Left ventricle myocardium superior (tissue), 1 donor: ENCODE measurements at places on chromosomes 2 and 18. TPM values are rescaled to one million over a fixed set of nuclear protein-coding genes. Genes with fewer than 3 reads are reported as not detected.

GRCh38 chr2:144501118-144501517, 18.8 kb downstream of the ZEB2 start:
- no peak for DNase-seq

- no peak for DNase-seq
Measured at GRCh38 chr2:70094171-70094977, 7.1 kb downstream of the PCBP1 start.

- no peak for DNase-seq
Measured at GRCh38 chr18:61544178-61544577, 210.9 kb downstream of the CDH20 start.

- peak; percentile 63 for DNase-seq
Measured at GRCh38 chr18:32469691-32470459, 807 bp downstream of the GAREM1 start.

DNA sequence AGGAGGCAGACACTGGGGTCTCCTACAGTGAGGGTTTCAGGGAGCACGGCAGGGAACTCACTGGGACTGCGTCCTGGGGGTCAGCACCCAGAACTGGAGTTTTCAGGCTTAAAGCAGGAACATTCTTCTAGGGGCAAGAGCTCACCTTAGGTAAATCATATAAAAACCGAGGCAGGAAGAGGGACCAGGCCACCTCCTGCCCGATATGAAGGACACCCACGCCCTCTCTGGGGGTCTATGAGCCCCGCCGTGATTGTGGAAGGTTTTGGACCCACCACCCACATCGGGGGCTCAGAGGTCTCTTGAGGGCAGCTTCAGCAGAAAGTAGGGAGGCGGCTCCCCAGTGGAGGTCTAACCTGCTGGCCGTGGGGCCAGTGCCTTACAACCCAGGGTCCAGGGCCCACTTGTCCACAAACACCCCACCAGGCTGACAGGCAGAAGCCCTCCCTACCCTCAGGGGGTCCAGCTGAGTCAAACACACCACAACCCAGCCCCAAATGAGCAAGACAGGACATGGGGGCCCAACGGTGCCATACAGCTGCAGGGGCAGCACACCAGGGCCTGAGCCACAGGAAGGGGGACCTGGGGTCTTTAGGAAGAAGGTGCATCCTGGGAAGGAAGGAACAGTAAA, 25.3 kb downstream of the CROCC2 start:
- no peak for DNase-seq

DNA sequence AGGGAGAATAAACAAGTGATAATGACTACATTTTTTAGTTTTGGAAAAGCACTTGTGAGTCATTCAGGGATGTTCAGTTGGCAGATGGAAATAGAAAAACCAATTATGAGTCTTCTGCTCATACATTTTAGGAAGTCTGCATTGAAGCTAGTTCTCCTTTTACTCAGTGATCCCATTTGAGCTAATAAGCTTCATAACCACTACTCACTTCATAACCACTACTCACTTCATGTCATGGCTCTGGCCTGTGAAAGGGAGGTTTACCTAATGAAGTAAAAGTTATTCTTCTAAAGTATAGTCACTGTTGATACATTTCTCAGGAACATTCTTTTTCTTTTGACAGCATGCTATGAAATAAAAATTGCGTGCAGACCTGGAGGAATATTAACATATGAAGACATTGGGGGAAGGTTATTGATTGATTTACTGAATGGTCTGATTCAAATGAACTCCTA, 948.7 kb downstream of the TSN start:
- DNase-seq = no peak

DNA sequence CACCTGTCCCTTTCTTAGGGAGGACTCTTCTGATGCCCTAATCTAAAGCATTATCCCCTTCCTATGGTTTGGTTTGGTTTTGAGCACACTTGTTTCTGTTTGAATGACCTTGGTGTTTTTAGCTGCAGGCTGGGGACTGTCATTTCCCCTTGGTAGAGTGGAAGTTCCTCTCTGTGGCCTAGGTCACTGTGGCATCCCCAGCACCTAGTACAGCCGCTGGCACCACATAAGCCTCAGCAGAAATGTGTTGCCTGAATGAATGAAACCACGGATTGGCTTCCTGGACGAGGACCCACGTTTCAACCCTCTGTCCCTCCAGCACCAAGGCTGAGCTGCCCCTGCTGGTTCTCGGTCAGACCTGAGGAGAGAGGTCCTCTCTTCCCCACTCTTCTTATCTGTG, 159.9 kb downstream of the CTIF start:
- no peak for DNase-seq

- no peak for DNase-seq
Measured at GRCh38 chr2:202072737-202073401, at the start of gene KIAA2012. KIAA2012 (plus strand) TSS chr2:202073255; CDS start chr2:202073628, 373 bp downstream.

DNA sequence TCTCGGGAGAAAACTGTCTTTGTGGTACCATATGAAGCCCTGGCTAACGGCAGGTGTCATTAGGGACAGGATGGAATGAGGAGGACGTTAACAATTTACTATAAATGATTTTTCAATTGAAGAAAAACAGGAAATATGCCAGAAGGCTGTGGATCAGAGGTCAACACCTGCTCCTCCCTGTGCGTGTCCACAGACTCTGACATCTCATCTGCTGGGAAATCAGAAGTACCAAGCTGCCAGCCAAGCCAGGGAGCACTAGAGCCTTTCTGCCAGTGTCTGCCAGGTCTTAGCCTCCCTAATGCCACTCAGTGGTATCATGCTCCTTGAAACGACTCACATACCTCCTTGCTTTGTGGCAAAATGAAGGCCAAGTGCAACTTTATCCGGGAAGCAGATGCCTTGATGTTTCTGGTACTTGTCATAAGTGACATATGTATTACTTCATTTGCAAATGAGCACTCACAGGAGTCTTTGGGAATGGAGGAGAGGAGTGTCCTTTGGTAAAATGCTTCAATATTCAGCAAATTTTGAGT, 541.1 kb downstream of the SATB2 start:
- DNase-seq = no peak

DNA sequence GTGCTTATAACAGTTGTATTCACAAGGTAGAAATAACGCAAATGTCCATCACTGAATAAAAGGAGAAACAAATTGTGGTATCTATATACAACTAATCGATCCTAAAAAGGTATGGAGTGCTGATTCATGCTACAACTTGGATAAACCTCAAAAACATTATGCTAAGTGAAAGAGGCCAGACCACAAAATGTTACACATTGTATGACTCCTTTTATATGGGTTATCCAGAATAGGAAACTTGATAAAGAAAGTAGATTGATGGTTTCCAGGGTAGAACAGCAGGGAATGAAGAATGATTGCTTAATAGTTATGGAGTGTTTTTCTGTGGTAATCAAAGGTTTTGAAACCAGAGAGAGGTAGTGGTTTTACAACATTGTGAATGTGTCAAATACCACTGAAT, 432.2 kb upstream of the TRIB2 start:
- no peak for DNase-seq

DNA sequence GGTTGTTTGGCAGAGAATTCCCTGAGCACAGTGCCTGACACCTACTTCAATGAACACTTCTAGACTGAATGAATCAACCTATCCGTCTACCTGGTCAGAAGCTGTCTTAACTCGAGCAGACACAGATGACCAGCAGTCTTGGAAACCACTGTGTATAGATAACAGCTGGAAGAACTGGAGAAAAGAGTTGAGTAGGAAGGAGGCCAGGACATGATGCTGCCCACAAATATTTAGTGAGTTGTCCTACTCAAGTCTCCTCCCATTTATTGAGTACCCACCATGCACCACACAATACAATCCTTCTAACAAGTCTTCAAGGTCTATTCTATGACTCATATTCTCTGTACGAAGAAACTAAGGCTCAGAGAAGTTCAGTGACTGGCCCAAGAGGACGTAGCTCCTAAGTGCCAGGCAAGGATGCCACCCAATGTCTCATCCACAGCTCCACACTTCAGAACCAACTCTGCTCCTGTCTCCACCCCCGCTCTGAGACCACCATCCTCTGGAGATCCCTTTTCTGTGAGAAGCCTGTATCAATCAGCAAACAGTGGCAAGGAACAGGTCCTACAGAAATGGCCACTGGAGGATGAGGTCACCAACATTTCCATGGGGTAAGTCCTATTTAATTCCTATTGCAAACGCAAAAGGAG, 62.2 kb downstream of the GALNT14 start:
- DNase-seq = no peak

- DNase-seq = no peak
Measured at GRCh38 chr2:100954044-100954420, 48.1 kb upstream of the RPL31 start.

DNA sequence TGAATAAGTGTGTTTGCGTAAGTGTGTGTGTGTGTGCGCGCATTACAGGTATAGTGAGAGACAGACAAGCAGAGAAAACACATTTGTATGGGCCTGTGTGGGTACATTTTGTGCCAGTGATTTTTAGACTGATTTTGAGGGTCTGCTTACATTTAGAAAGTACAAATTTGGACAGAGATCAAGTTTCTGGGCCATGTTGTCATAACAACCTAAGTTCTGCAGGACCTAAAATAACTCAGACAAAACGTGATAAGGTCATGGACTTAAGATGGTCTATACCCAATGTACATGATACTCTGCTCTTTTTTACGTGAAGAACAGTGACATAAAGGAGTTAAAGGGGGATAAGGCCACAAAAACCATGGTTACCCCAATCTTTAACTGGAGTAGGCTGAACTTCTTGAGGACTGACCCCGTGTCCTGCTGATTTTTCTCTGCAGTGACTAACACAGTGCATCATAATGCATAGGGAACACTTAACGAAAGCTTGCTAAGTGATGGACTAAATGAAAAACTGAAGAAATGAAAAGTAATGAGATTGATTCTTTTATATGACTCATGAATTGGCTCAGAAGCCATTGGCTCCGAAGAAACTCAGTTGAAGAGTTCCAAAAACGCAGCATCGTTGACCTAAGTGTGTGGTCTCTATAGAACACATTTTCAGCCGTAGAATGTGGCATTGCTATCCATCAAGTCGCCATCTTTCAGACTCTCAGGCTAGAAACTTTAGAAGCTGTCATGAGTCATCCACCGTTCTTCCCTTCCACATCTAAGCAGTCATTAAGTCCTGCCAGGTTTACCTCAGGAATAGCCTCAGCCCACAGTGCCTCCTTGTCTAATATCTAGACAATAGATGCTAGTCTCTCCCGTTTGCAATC, 61.6 kb upstream of the NCOA1 start:
- no peak for DNase-seq

GRCh38 chr2:72788756-72789155, 37.1 kb downstream of the EXOC6B start:
- DNase-seq = no peak

GRCh38 chr2:36376319-36376765, 20.8 kb downstream of the CRIM1 start:
- peak; percentile 86 for DNase-seq

- peak; percentile 58 for DNase-seq
Measured at GRCh38 chr2:1728821-1729220, 15.5 kb downstream of the PXDN start.

- DNase-seq = no peak
Measured at GRCh38 chr2:445896-446295, 158.0 kb upstream of the ALKAL2 start.

GRCh38 chr2:120134263-120134662, 88.9 kb downstream of the TMEM185B start:
- no peak for DNase-seq

GRCh38 chr2:150625303-150625702, 137.8 kb upstream of the RND3 start:
- DNase-seq = no peak

The GKN1 gene
- not detected for total RNA-seq

The PEX13 gene
- total RNA-seq = 25.7 TPM

The MC2R gene
- total RNA-seq = not detected

The NGEF gene
- total RNA-seq = not detected

The MRPL19 gene
- 60.1 TPM for total RNA-seq

The KLHL41 gene
- 168 TPM for total RNA-seq

The UNC80 gene
- total RNA-seq = not detected

The OTX1 gene
- not detected for total RNA-seq

The PTPRN gene
- total RNA-seq = not detected

The RBMS1 gene
- total RNA-seq = 60.8 TPM

The SOCS6 gene
- 23.2 TPM for total RNA-seq
